ENCODE measurements at places on chromosomes 1 and 21.

GRCh38 chr1:92968138-92969032 lies 7.1 kb upstream of the DIPK1A start:
- DNase-seq: no peak

- no peak for DNase-seq
Measured at GRCh38 chr1:246107516-246108277, 399.4 kb downstream of the SMYD3 start.

GRCh38 chr21:35994613-35995012 lies 65.7 kb downstream of the SETD4 start:
- no peak for DNase-seq

GRCh38 chr1:208136459-208137182 lies 107.6 kb downstream of the PLXNA2 start:
- DNase-seq: no peak

GRCh38 chr1:47030170-47030805 lies 6.8 kb downstream of the CYP4X1 start:
- DNase-seq: no peak

DNA sequence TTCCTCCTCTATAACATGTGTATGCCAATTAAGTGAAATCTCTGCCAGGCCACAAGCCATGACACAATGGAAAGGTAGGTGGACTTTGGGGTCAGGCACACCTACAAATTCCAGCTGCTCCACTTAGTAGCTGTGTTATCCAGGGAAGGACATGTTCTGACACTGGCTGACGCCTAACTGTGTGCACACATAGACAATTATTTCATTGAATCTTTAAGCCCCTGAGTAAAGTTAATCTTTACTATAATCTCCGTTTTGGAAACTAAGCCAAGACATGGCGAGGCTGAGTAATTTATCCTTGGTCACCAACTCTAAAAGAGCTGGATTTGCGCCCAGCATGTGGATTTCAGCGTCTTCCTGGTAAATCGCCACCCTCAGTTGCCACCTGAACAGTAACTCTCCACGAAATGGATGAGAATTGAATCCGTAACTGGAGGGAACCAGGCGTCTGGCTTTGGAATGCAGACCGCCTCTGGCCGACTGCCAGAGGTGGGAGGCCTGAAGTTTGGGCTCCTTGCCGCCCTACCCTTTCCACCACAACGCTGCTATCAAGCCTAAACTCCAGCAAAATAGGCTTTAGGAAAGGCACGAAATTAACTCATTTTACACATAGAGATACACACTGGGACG lies 888 bp upstream of the SNRPE start:
- DNase-seq: peak; percentile 53

GRCh38 chr1:239786464-239786863 lies 305.2 kb upstream of the FMN2 start:
- no peak for DNase-seq

- no peak for DNase-seq
Measured at GRCh38 chr1:192831706-192832355, 23.0 kb downstream of the RGS2 start.

DNA sequence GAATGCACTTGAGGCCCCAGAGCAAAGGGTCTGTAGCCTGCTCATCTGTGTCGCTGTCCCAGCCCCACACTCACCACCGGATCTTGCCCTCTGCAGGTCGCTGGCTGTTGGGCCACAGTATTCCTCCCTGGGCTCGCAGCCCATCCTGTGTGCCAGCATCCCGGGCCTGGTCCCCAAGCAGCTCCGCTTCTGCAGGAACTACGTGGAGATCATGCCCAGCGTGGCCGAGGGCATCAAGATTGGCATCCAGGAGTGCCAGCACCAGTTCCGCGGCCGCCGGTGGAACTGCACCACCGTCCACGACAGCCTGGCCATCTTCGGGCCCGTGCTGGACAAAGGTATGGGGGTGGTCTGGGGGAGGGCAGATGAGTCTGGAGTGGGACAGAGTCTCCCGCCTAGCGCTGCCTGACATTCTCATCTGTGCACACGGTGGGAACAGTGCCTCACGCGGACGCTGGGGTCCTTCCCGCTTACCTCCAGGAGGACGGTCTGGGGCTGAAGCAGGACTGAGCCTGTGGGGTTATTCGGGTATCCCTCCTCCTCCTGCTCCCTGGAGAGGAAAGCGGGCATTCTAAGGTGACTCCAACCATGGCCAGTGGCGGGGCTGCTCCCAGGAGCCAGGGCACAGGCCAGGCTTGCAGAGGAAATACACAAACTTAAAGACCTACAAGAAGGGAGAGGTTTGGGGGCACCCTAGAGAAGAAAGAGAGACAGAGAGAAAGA lies 15.9 kb downstream of the WNT3A start:
- no peak for DNase-seq

- no peak for DNase-seq
Measured at GRCh38 chr1:63623952-63624351, 30.7 kb downstream of the PGM1 start.

- no peak for DNase-seq
Measured at GRCh38 chr21:44643741-44644310, 2.4 kb upstream of the KRTAP10-11 start.
